Articular chondrocyte of knee joint (primary cell): ENCODE measurements at places on chromosomes 6 and 20. TPM values are rescaled to one million over a fixed set of nuclear protein-coding genes. Genes with fewer than 3 reads are reported as not detected.

Gene SLC17A1
- not detected in 2 replicates for total RNA-seq

Gene SYCP2
- total RNA-seq = 2.6 and 2.7 TPM in 2 replicates

Gene RNF144B
- 16.6 and 21.4 TPM in 2 replicates for total RNA-seq

Gene BHLHE23
- total RNA-seq = not detected in 2 replicates

Gene ELOVL2
- 0.13 and 0.22 TPM in 2 replicates for total RNA-seq

Gene ZFAND3
- total RNA-seq = 33.3 TPM in 2 replicates

Gene SIRPA
- total RNA-seq = 75.8 and 125 TPM in 2 replicates

Gene DDX27
- total RNA-seq = 26.8 and 30.1 TPM in 2 replicates

Gene CRISP3
- total RNA-seq = not detected in 2 replicates

Gene TCP11
- total RNA-seq = 0.11 and 0.26 TPM in 2 replicates

Gene MAS1L
- total RNA-seq = not detected in 2 replicates

Gene SNAP25
- not detected in 2 replicates for total RNA-seq

Gene CSE1L
- total RNA-seq = 73.8 and 85.2 TPM in 2 replicates

Gene THBD
- 1.2 and 1.6 TPM in 2 replicates for total RNA-seq

Gene ZSCAN16
- 1.8 and 3.6 TPM in 2 replicates for total RNA-seq

Gene KIAA1755
- total RNA-seq = 2.0 and 3.7 TPM in 2 replicates

Gene VPS16
- 24.8 and 29.0 TPM in 2 replicates for total RNA-seq

Gene HLA-F
- 5.0 and 16.4 TPM in 2 replicates for total RNA-seq

Gene MBOAT1
- total RNA-seq = 5.4 and 6.4 TPM in 2 replicates

Gene OSBPL2
- 27.6 and 28.5 TPM in 2 replicates for total RNA-seq

Gene ITPR3
- total RNA-seq = 68.0 and 88.5 TPM in 2 replicates

Gene FILIP1
- total RNA-seq = 0.97 and 2.0 TPM in 2 replicates

Gene IL20RA
- 0.26 and 0.43 TPM in 2 replicates for total RNA-seq

Gene RGS17
- 0.65 and 1.1 TPM in 2 replicates for total RNA-seq

Gene MCCD1
- total RNA-seq = not detected in 2 replicates

Gene CTAGE9
- total RNA-seq = not detected in 2 replicates

Gene HLA-DOA
- 0.11 TPM in 1 of 2 replicates, not detected in the other for total RNA-seq

Gene UNC93A
- total RNA-seq = not detected in 2 replicates

Gene ZBTB46
- total RNA-seq = 3.5 and 4.4 TPM in 2 replicates

Gene CDYL
- total RNA-seq = 60.0 and 79.3 TPM in 2 replicates

Gene CDSN
- not detected in 2 replicates for total RNA-seq

Gene BPI
- total RNA-seq = not detected in 2 replicates

Gene PNLDC1
- 0.26 and 0.65 TPM in 2 replicates for total RNA-seq

Gene MCM3
- 23.5 and 28.9 TPM in 2 replicates for total RNA-seq
